ENCODE measurements at places on chromosomes 4 and X. TPM values are rescaled to one million over a fixed set of nuclear protein-coding genes. Genes with fewer than 3 reads are reported as not detected.

The ADH1A gene
- total RNA-seq: not detected

The DCAF4L1 gene
- 0.13 TPM for total RNA-seq

The CFAP299 gene
- total RNA-seq: 2.9 TPM

The STPG2 gene
- not detected for total RNA-seq

The UGT2B11 gene
- not detected for total RNA-seq

The BCORL1 gene
- total RNA-seq: 6.3 TPM

The FGA gene
- total RNA-seq: not detected

The SH3D19 gene
- total RNA-seq: 20.3 TPM

The MAGEE1 gene
- 2.9 TPM for total RNA-seq

The FAM47E gene
- 0.59 TPM for total RNA-seq

The CPE gene
- total RNA-seq: 101 TPM

The MAP9 gene
- total RNA-seq: 17.1 TPM

The STK32B gene
- total RNA-seq: 3.2 TPM

The NDST3 gene
- total RNA-seq: not detected

The QRFPR gene
- total RNA-seq: not detected

The GPR143 gene
- not detected for total RNA-seq

The SPANXB1 gene
- not detected for total RNA-seq

The SPIN3 gene
- 10.3 TPM for total RNA-seq

The ZNF157 gene
- total RNA-seq: 0.03 TPM

The C4orf51 gene
- total RNA-seq: not detected

The XG gene
- 1.2 TPM for total RNA-seq

The TMPRSS11D gene
- not detected for total RNA-seq

The ESX1 gene
- not detected for total RNA-seq

The SPANXN3 gene
- not detected for total RNA-seq

The IL21 gene
- not detected for total RNA-seq

The LINC00632 gene
- 13.3 TPM for total RNA-seq

The SERTM2 gene
- not detected for total RNA-seq

The TMPRSS11A gene
- not detected for total RNA-seq

The RS1 gene
- total RNA-seq: not detected

The CCNA2 gene
- 5.1 TPM for total RNA-seq

The TLR6 gene
- total RNA-seq: 0.50 TPM

The NPY5R gene
- total RNA-seq: 0.10 TPM

The CT45A5 gene
- not detected for total RNA-seq

The RBM10 gene
- total RNA-seq: 47.8 TPM

The RRH gene
- total RNA-seq: not detected

The F11 gene
- not detected for total RNA-seq

The EVC2 gene
- 7.8 TPM for total RNA-seq

The SGMS2 gene
- 197 TPM for total RNA-seq

The SMARCA5 gene
- 43.3 TPM for total RNA-seq

The FDCSP gene
- not detected for total RNA-seq

The CISD2 gene
- total RNA-seq: 34.2 TPM

The ARMCX4 gene
- 4.4 TPM for total RNA-seq

The ATP8A1 gene
- 4.6 TPM for total RNA-seq

The ENPP6 gene
- not detected for total RNA-seq

The PASD1 gene
- total RNA-seq: not detected

The PPP4R3C gene
- not detected for total RNA-seq

The NXF2B gene
- not detected for total RNA-seq

The AREG gene
- 0.30 TPM for total RNA-seq
